ENCODE measurements at places on chromosomes 6 and 20.

GRCh38 chr6:89986650-89987074 is 92.4 kb downstream of the GJA10 start:
- DNase-seq: no peak

DNA sequence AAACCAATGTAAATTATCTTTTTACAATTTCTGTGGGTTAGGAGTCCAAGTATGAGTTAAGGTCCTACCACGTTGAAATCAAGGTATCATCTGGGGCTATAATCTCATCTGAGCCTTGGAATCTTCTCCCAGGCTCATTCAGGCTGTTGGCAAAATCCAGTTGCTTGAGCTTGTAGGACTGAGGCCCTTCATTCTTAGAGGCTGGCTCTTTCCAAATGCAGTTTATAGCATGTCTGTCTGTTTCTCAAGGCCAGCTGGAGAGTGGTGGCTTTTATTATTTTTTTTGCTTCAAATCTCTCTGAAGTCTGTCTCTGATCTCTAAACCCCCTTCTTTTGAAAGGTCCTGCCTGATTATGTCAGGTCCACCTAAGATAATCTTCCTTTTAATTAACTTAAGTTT is 177.2 kb upstream of the ASCC3 start:
- DNase-seq: no peak

DNA sequence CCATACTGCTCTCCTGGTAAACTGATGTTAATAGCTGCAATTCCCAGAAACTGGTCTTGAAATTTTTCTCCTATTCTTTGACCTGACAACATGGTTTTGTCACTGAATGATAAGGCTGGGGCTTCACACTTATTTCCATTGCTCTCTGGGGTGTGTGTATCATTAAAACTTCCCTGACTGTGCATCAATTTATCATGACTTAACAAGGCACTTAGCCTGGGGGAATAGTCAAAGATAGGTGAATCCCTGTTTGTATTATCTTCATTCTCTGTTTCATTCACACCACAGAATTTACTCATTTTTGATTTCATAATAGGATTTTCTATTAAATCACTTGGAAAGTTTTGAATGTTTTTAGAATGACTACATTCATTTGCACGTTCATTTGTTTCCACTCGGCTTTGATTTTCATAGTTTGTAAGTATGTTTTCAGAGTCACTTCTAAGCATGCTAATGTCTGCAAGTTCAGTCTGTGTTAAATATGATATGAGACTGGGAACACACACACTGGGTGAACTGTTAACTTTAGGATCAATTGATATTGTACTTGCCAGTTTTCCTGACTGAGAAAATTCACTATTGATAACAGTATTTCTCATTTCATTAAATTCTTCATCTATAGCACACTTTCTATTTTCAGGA is 35.5 kb downstream of the DST start:
- no peak for DNase-seq

DNA sequence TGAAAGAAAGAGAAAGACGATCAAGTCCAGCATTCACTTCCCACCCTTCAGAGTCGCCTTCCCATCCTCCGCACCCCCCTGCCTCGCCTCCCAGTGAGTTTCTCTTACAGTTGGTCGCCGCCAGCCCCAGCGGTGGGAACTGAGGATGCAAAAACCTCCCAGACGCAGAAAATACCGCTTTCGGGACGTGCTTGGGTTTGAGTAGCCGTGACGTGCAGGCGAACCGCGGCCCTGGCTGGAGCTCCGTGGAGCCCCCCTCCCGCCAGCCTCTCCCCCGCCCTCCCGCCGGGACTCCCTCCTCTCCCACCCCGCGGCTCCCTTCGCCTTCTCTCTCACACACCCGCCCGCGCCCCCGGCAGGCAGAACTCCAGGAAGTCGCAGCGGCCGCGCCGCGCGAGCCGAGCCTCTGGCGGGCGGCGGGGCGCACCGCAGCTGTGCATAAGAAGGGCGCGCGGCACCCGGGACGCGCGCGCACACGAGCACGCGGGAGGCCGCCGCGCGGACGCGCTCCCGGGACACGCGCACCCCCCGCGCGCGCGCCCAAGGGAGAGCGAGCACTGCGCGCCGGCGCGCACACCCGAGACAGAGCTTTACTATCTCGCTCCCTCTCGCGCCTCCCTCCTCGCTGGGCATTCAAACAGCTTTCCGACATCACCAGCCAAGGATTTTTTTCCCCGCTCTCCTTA is at the start of gene ADGRB3:
TSS of gene ADGRB3 (plus strand) at position 557 of the 686 bp plus-strand sequence. CDS start 3,394 bp downstream, outside the sequence.
- no peak for DNase-seq

GRCh38 chr6:33276864-33277662 is at the start of gene B3GALT4:
B3GALT4 (plus strand) TSS chr6:33277123; CDS start chr6:33277420, 297 bp downstream.
- peak; percentile 56 for DNase-seq

GRCh38 chr6:150070236-150070818 is 1.4 kb upstream of the ULBP3 start:
- DNase-seq: no peak

DNA sequence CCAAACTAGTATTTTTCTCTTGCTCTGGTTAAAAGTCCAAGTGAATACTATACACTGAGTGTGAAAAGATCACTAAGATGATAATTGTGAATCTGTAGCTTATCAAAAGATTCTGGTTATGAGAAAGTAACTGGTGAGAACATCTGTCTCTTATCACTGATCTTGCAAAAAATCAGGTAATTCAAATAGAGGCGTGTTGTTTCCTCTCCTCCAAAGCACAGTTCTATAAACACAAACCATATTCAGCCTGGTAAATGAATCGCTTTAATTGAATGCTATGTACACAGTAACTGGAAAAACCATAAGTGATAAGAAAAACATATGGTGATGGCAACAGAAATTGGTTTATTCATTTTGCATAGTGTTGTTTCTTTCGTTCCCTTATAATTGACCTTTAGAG is 161.0 kb downstream of the RALGAPA2 start:
- DNase-seq: no peak

DNA sequence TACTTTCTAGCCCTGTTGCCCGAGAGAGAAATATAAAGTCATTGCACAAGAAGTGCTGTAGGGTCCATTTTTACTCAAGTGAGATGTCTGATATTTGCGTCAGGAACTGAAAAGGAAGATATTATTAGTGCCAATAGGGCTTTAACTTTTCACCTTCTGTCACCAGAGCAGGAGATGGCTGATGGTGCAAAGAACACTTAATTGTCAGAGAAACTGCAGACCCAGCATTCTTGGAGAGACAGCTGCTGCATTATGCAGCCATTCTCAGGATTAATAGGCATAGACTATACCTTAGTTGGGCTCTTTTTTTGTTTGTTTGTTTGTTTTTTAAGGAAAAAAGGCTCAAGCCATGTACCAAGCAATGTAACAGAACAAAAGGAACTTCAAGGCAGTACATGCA is 179.4 kb downstream of the RPS12 start:
- no peak for DNase-seq

DNA sequence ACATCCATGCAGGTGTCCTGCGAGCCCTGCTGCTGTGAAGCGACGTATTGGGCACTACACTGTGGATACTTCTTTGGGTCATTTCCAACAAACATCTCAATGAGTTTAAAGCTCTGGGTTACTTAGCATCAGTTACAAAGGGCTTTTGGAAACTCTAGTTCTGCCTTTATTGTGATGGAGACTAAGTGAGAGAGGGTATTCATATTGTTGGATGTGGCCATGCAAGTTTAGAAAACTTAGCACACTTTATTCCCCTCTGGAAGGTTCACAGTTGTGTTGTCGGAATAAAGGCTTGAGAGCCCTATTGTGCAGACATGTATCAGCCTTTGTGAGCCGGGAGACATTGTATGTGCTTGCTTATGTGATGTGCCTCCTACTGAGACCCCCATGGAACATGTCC is 22.1 kb downstream of the DUSP22 start:
- DNase-seq: no peak

DNA sequence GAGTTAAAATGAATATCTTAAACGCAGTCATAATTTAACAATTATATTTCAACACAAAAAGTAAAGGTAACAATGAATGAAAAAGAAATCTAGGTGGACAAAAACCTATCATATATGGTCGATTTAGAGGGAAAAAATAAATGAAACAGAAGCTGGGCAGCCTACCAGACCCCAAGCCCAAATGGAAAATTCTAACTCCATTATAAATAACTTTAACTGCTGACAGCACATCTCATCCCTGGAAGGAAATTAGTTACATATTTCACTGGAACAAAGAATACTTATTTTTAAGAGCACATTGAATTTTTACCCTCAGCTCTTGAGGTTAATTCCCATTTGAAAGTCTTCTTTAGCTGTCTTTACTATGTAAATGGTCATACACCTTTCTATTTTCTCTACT is 39.1 kb downstream of the COL12A1 start:
- no peak for DNase-seq

GRCh38 chr20:46330072-46330763 is 21.9 kb upstream of the CDH22 start:
- DNase-seq: no peak

DNA sequence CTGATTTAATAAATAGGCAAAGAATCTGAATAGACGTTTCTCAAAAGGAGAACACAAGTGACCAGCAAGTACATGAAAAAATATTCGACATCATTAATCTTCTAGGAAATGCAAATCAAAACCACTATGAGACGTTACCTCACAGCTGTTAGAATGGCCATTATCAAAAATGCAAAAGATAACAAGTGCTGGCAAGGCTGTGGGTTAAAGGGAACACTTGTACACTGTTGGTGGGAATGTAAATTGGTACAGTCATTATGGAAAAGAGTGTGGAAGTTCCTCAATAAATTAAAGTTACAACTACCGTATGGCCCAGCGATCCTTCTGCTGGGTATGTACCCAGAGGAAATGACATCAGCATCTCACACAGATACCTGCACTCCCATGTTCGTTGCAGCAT is 253.9 kb upstream of the BMP2 start:
- DNase-seq: no peak

GRCh38 chr6:168093634-168094033 is 14.6 kb upstream of the FRMD1 start:
- DNase-seq: no peak

- no peak for DNase-seq
These were observed 576.4 kb downstream of the PRKN start for GRCh38 chr6:162151021-162151665.

- no peak for DNase-seq
These were observed 2.6 kb downstream of the SMIM29 start for GRCh38 chr6:34246249-34246562.

DNA sequence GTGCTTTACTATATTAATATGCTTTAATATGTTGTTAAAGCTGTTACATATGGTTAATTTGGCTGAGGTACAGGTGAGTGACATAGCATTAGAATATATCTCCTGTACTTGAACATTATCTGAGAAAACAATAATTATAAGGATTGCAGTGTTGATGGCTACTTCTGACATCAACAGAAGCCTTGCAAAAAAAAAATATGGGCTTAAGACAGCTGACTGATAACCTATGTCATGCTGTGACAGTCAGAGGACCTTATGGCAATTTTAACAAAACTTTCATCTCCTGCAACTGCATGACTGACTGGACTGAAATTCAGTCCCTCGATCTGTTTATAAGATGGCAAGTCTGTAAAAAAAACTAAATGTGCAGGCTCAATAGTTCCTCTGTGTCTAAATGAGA is 27.5 kb upstream of the TBX18 start:
- no peak for DNase-seq

DNA sequence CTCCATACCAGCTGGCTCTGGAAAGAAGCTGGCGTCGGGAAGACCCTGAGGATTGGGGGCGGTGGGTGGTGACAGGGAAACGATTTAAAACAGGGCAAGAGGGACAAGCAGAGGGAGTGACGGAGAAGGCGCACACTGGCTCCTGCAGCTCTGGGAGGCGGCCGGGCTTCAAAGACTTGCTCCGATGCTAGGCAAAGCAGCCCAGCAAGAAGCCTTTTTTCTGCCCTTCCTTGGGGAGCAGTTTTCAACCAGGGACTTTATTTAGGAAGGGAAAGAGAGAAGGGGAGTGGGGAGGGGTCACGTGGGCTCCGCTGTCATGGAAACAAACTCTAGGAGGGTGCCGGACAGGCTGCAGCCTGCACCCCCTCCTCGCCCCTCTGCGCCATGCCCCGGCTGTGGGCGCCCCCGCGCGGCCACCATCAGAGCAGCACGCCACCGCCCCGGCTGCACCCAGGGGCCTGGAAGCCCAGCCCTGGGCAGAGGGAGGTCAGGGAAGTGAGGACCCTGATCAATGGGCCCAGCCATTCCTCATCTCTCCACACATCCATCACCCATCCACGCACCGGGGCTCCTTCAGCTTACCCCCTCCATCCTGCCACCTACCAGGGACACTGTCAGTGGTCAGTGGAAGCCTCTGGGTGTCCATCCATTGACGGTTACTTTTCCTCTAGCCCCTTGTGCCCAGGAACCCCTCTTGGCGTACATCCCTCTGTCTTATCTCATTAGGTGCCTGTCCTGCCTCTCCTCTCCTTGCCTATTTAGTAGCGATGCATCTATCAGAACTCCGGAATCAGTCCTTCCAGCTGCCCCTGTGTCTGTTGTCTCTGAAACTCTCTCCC is 66.6 kb upstream of the CCDC167 start:
- peak; percentile 56 for DNase-seq

GRCh38 chr20:48192109-48192508 is 406.8 kb upstream of the SULF2 start:
- DNase-seq: no peak

- DNase-seq: no peak
These were observed 162.4 kb upstream of the AGPAT4 start for GRCh38 chr6:161436106-161436876.

DNA sequence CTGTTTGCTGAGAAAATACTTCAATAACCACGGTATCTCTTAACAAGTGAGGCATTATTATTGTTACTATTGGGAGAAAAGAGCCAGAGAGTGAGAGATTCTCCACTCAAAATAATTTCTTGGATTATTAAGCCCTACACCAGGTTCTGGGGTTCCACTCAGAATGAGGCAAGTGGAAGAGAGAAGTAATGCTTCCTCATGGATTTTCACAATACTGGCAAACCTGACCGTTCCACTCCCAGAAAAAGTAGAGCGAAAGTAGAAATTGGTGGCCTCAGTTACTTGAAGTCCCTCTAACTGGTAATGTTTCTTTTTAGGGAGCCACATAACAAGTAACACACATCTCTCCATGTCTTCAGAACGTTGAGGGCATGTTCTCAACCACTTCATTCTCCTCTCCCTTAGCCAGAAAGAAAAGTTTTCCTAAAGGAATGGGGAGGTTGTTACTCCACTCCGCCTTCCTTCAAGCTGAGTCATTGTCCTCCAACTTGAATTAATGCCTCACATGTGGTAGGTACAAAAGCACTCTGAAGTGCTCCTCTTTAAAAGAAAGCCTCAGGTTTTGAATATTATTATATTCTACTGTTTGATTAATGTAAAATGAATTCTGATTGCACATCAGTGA is 1.9 kb downstream of the BAG2 start:
- no peak for DNase-seq

- no peak for DNase-seq
These were observed 88.9 kb downstream of the MAP3K5 start for GRCh38 chr6:136703331-136703865.

- no peak for DNase-seq
These were observed 135.3 kb upstream of the DEFB112 start for GRCh38 chr6:50185006-50185405.

DNA sequence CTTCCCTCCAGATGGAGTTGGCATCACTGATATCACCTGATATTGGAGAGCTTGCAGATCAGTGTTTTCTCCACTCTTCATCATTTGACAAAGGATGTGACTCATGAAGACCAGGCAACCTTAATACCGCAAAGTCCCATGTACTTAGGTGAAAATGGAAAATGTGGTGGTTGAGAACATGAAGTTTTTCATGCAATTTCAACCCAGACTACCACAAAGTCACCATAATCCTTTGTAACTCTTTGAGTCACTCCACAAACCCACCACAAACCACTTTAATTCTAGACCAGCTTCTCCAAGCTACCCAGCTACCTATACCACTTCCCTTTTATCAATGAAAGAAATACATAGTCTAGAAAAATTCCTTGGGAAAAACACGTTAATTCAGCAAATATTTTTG is 7.1 kb downstream of the NHLRC1 start:
- no peak for DNase-seq
